Stimulated activated CD4-positive, alpha-beta T cell treated with anti-CD3 and anti-CD28 coated beads, TNF-alpha, amount 100 ng/mL, for 1 hour (primary cell): ENCODE measurements at places on chromosomes 7 and 10.

DNA sequence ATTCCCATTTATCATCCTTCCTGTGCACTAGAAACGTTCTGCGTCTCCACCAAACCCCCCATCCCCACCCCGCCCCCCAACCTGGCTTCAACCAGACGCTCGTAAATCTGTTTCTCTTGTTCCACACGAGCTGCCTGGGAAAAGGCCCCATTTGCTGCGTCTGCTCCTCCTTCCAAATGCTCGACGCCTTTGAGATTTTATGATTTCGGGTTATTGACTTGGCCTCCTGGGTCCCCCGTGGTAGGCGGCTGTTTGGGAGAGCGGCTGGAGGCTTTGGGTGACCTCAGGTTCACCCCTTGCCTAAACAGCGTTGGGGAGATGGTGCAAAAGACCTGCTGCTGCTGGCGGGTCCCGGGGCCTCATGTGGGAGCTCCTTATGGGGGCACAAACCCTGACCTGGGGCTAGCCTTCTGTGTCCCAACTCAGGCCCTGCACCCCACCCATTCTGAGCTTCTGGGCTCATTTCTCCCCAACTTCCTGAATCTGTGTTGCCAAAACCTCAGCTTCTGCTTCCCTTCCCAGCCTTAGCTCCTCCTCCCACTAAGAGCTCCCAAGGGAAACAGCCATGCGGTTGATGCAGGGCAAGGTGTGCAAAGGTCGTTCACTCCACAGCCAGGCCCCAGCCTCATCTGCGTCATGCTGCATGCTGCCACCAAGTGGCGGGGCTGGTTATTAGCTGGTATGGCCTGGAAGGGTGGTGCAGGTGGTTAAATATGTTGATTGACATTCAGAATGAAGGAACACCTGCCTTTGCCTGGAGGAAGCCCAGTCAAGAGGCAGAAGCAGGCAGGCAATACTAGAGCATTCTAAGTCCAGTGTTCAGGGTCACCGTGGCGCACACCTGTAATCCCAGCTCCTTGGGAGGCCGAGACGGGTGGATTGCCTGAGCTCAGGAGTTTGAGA lies 49.1 kb upstream of the ELN start:
- DNase-seq, result no peak

- DNase-seq, result no peak
Observed at GRCh38 chr7:19269301-19269700, 124.1 kb upstream of the FERD3L start.

GRCh38 chr7:44764081-44764480 lies 15.4 kb downstream of the ZMIZ2 start:
- no peak for DNase-seq

GRCh38 chr7:70005891-70006260 lies 407.6 kb downstream of the AUTS2 start:
- no peak for DNase-seq

- DNase-seq, result no peak
Observed at GRCh38 chr10:126880926-126881325, 24.3 kb upstream of the DOCK1 start.

DNA sequence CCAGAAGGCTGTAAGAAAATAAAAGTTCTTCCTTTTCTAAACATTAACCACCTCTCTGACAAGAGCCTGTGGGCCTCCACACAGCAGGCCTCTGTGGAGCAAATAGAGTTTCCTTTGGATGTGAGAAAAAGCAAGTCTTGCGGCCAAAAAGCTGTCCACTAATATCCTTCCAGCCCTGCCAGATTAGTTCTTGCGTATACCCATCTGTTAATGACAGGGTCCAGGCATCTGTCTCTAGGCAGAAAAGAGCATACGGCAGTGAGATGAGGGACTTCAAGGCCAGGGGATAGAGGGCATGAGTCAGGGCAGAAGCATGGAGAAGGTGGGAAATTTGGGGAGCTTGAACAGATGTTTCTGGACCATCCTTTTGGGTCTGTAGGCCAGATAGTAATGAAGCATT lies 164.9 kb downstream of the NSUN6 start:
- no peak for DNase-seq

GRCh38 chr7:129612112-129613015 lies 844 bp downstream of the NRF1 start:
- no peak for DNase-seq

DNA sequence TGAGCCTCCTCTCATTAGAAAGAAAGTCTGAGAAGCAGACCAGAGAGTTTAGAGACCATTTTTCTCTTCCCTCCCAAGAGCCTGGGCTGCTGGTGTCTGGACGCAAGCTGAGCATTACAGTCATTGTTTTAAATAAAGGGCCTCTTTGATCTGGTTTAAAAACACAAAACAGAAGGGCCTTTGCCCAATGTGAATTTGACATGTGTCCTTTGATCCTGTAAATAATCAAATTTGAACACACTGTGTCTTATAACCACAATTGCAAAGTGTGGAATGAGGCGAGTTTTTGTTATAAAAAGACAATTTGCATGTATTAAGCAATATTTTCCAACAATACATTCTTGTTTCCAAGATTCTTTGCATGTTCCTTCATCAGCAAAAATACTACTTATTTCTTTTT lies 158.5 kb downstream of the C7orf25 start:
- DNase-seq, result no peak

- DNase-seq, result no peak
Observed at GRCh38 chr10:11018855-11019631, 1.4 kb downstream of the CELF2 start.

DNA sequence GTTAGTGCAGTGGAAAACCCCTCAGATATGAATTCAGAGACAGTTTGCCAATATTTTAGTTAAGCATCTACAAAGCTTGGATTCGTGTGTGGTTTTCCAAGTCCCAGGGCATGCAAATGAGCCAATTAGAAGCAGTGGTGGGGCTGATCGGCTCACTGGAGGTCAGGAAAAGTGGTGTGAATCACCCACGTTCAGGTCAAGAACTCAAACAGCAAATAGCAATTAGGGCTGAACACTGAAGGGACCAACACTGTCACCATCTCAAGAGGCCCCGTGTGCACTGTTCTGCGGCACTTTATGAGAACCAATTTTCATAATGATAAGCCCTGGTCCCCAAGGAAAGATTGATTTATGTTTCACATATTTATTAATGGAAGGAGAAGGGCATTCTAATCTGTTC lies 68.9 kb downstream of the ADARB2 start:
- no peak for DNase-seq

DNA sequence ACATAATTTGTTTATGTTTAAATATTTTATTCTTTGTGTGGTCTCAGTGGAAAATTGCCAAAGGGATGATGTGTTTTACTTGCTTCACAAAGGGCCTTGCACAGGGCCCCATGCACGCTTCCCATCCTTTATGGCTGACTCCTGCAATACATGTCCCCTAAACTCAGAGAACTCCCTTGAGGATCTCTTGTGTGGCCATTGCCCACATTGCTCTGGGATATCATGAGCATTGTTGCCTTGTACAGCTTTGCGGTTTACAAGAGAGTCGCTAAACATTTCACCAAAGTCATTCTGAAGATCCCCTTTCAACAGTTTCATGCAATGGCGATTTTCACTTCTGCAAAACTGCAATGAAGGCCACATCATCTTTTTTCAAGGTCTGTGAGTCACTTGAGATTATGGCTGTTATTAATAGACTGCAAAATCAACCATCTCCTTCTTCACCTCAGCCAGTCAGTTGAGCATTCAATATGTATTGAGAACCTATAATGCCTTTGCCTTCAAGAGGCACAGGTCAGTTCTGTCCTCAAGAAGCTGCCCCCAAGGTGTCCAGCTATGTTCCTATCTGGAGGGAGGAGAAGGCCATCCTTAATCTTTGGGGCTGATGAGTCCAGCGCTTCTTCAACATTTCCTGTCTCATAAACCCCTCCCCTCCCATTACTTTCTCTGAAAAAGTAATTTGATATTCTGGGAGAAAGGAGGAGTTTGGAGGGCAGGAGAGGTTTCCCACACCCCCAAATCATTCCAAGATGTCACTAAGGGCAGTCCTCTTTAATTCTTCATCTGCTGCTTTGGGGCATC lies 108.1 kb downstream of the CCDC71L start:
- DNase-seq, result no peak

GRCh38 chr7:95318501-95319100 lies 5.7 kb downstream of the PON1 start:
- DNase-seq, result no peak

DNA sequence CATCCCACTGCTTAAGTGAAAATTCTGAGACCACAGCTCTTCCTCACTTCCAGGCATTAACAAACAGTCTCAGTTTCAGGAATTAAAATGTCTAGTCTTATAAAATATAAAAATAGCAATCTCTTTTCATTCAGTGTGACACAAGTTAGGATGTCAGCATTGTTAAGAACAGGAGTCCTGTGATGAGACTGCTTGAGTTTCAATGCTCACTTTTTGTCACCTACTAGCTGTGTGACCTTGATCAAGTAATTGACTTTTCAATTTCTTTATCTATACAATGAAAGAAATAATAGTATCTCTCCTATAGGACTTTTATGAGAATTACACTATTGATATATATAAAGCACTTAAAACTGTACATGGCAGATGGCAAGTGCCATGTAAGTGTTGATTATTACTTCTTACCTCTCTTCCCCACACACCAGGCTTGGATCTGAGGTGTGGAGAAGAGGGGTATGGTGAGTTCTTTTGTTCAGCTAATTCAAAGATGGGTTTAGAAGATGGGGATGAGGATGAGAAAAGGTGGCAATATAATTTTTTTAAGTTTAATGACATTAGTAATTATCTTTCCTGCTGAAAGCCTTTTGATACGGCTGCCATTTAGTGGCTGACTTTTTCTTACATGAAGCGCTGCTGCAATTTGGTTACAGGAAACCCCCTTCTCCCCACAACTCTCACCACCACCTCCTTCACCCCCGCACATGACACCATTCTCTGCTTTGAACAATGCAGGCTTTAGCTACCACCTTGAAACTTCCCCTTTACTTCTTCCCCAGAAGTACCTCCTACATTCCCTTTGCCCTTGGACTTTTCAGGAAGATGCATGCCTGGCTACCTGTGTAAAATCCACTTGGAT lies 20.8 kb upstream of the HYAL4 start:
- DNase-seq, result no peak

GRCh38 chr10:98420786-98421185 lies 5.8 kb upstream of the PYROXD2 start:
- DNase-seq, result no peak

DNA sequence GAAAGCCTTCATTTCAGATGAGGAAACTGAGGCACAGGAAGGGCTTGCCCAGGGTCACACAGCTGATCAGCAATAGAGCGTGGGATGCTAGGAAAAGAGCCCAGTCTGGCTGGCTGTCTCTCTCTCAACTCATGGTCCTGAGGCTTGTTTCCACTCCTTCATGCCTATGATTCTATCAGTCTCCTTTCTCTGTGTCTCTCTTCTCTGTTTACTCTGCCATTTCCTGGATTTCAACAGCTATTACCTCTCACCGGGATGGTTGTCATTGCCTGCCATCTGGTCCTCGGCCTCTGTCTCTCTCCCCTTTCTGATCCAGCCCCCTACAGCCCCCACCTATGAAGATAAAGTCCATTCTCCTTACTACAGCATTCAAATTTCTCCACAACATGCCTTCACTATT lies 93.3 kb upstream of the AGBL3 start:
- DNase-seq, result no peak

GRCh38 chr7:80147543-80148391 lies 13.1 kb downstream of the GNAI1 start:
- DNase-seq, result no peak

GRCh38 chr7:84394219-84394618 lies 199.6 kb upstream of the SEMA3A start:
- DNase-seq, result no peak

DNA sequence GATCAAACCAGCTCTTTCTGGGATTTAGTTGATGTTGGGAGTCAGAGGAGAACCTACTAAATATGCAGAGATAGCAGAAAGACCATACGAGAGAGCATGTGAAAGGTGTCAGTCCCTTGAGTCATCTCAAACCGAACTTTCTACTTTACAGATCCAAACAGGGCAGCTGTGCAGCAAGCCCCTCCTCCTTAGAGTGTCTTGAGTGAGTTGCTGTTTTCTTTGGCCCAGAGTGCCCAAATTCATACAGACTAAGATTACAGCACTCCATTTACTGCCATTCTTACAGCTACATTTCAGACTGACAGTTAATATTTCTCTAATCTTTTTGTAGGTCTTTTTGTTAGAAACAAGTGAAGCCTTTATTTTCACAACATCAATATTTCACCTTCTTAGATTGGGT lies 53.4 kb downstream of the NRCAM start:
- no peak for DNase-seq

DNA sequence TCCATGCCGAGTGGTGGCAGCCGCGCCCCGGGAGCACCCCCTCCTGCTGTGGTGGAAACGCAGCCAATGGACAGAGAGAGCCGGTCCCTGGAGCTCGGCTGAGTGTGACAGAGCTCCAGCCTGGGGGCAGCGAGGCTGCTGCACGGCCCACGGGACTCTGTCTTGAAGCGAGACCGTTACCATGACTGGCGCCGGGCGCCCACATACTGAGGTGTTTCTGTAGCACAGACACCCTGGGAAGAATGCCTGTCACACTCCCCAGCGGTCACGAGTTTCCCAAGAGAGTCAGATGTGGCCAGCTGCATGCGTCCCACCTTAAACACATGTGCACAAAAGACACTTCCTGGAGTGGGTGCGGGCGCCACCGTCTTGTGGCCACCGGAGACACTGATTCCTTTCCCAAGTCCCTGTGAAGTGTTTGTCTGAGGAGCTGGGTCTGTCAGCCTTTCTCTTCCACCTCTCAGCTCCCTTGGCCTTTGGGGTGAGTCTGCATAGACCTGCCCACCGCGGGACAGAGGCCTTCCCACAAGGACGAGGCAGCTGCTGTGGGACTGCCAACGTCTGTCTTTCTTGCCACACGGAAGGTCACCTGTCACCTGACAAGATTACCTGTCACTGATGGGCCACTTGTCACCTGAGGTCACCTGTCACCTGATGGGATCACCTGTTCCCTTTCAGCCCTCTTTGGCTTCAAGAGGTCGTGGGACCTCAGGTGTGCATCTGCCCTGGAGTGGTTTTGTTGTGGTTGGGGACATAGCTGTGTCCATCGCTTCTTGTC lies 94.6 kb downstream of the DNAJB6 start:
- DNase-seq, result no peak

- no peak for DNase-seq
Observed at GRCh38 chr7:20545016-20545415, 70.5 kb upstream of the ABCB5 start.

GRCh38 chr7:5599543-5600200 lies 176.0 kb upstream of the TNRC18 start:
- no peak for DNase-seq
